Cardiac ventricle fibroblast (primary cell): ENCODE measurements at places on chromosomes 3 and 15. TPM values are rescaled to one million over a fixed set of nuclear protein-coding genes. Genes with fewer than 3 reads are reported as not detected.

MKRN3 gene
- total RNA-seq: 0.37 TPM in 1 of 2 replicates, not detected in the other

PLA2G4F gene
- total RNA-seq: not detected in 2 replicates

GOLGA8T gene
- not detected in 2 replicates for total RNA-seq

ITPR1 gene
- 37.4 and 43.6 TPM in 2 replicates for total RNA-seq

RLBP1 gene
- total RNA-seq: not detected in 2 replicates

HPS3 gene
- total RNA-seq: 10.7 and 11.9 TPM in 2 replicates

ADAMTSL3 gene
- total RNA-seq: 0.39 and 0.50 TPM in 2 replicates

MUC20 gene
- total RNA-seq: 0.69 and 3.7 TPM in 2 replicates

CYP1A2 gene
- not detected in 2 replicates for total RNA-seq

TNNC1 gene
- total RNA-seq: 0.31 TPM in 1 of 2 replicates, not detected in the other

TYRO3 gene
- total RNA-seq: 9.1 and 11.5 TPM in 2 replicates

POTEB3 gene
- not detected in 2 replicates for total RNA-seq

GATA2 gene
- 4.6 and 5.1 TPM in 2 replicates for total RNA-seq

BCHE gene
- 1.9 and 2.9 TPM in 2 replicates for total RNA-seq

TRPM1 gene
- total RNA-seq: not detected in 2 replicates

LARP6 gene
- 65.8 and 133 TPM in 2 replicates for total RNA-seq

ACSBG1 gene
- total RNA-seq: not detected in 2 replicates

GOLGA8N gene
- 3.5 and 3.6 TPM in 2 replicates for total RNA-seq

PLSCR2 gene
- total RNA-seq: not detected in 2 replicates

ZNF660 gene
- 0.94 and 1.3 TPM in 2 replicates for total RNA-seq

COL6A5 gene
- not detected in 2 replicates for total RNA-seq

FBXL22 gene
- 0.59 TPM in 1 of 2 replicates, not detected in the other for total RNA-seq

GOLGA8S gene
- 0.19 and 0.39 TPM in 2 replicates for total RNA-seq

KLF15 gene
- 21.3 and 21.9 TPM in 2 replicates for total RNA-seq

CIB2 gene
- 4.7 and 4.9 TPM in 2 replicates for total RNA-seq

BSN gene
- 0.10 and 0.37 TPM in 2 replicates for total RNA-seq
